Chondrocyte (in vitro differentiated cells): ENCODE measurements at places on chromosomes 6 and 20. TPM values are rescaled to one million over a fixed set of nuclear protein-coding genes. Genes with fewer than 3 reads are reported as not detected.

- no peak for DNase-seq
These were observed 26.1 kb upstream of the GCNT2 start for GRCh38 chr6:10495029-10495428.

- no peak for DNase-seq
These were observed 38.3 kb downstream of the COX4I2 start for GRCh38 chr20:31675828-31676608.

GRCh38 chr20:8474027-8474668, 342.1 kb downstream of the PLCB1 start:
- DNase-seq, result no peak

DNA sequence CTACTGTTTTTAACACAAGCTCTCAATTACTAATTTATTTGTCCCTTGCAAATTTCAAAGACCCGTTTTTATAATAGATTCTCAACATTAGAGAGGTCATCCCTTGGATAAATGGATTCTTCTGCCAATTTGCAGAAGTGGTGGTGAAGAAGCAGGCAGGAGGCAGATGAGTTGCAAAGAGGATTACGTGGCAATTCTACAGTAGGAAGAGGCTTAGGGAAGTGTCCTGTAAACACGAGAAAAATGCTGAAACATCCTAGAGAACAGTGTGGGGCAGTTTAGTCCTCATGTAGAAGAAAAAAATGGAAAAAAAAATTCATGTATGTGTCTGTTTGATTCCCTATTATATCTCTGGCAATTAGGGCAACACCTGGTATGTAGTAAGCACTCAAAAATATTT, 87.6 kb downstream of the BMP2 start:
- DNase-seq, result no peak

GRCh38 chr6:68108233-68108835, 526.7 kb upstream of the ADGRB3 start:
- no peak for DNase-seq

GRCh38 chr6:57123111-57123510, 33.1 kb downstream of the ZNF451 start:
- DNase-seq, result no peak

- DNase-seq, result no peak
These were observed 304.9 kb downstream of the TAF4 start for GRCh38 chr20:61760731-61761130.

DNA sequence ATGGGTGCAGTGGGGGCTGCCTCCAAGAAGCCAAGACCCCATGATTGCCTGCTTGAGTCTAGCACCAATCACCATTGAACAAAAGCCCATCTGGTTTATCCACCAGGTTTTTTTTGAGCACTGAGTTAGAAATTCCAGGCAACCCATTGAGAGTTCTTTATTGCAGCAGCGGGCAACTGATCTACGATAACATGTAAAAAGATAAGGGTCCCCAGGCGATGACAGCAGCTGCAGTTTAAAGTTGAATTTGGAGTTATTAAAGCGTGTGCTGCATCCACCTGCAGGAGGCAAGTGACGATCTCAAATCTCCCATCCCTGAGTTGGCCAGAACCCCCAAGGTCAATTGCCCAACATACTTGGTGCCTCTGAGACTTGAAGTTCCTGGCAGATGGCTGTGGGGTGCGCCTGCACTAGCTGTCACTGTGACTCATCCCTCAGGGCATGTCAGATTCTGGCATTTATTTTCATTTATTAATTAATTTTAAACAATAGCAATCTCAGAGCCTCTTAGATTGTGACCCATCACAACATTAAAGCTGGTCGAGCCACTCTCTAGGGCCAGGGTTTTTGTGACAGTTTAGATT, 290.4 kb upstream of the SULF2 start:
- no peak for DNase-seq

DNA sequence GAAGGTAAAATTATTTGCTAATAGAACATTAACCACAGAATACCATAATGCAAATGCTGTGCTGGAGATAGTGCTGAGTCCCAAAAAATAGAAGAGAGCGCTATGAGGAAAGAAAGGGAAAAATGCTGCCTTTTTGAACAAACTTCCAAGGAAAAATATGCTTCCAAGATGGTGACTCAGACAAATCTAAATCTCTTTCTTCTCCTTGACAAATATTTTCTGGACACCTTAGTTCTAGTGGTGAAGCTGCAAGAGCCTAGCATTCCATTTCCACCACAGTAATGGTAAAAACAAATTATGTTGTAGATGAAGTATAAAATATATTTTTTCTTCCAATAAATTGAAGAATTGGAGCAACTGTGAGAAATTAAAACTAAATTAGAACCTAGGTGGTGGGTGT, 155.6 kb upstream of the TBX18 start:
- DNase-seq, result no peak

DNA sequence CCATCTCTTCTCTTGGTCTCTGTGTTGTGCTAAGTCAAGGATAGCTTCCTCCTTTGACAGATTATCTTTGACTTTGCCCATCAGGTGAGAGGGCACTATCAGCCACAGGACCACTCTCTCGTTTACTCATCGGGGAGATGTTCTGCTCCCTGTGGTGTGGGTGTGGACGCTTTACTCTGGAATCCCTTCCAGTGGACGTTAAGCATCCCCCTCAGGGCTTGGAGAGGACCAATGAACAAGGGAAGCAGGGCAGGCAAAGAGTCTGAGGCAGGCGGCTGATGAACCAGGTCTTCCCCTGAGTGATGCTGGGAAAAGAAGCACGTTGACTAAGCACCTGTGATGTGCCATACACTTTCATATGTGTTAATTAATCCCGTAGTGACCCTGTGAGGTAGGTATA, 21.0 kb upstream of the RNF24 start:
- DNase-seq, result no peak

DNA sequence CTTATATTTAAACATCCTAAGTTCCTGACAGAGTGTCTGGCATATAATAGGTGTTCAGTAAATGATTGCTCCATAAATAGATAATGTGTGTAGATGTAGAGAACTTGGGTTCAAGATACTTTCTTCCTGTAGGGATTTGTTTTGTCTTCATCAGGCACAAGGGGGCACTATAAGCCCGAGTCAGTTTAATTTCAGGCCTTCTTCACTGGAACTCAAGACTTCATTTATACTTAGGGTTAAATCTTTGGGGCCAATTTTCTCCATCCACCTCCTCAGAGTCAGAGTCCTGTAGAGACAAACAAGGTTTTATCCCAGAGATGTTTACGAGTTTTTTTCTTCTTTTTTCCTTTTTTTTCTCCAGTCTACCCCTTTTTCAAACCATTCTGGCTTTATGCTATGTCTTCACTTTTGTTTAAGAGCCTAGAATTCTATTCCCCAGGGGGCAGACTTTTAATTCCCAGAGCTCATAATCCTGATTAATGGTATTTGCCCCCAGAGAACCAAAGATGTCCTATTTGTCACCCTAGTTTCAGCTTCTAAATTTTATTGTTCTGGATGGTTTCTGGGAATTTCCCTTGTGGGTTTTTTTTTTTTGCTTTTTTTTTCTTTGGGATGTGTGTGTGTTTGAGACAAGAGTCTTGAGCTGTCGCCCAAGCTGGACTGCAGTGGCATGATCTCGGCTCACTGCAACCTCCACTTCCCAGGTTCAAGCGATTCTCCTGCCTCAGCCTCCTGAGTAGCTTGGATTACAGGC, 88.4 kb downstream of the HFE start:
- DNase-seq, result no peak

DNA sequence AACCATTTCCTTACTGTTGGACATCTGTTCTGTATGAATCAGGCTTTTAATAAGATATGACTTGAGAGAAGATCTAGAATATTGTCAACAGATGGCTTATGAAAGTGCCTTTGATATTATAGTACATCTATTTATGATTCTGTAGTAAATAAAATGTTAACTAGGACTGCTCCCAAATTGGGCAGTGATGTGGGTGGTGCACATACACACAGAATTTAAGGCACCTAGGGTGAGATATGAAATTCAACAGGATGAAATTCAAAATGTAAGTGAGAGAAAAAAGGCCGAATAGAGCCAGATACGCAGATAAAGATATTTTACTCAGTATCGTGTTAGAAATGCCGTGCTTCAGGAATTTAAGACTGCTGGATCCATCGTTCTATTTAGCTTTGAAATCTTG, 26.3 kb downstream of the FAM50B start:
- DNase-seq, result no peak

- DNase-seq, result no peak
These were observed 17.3 kb upstream of the ELOVL4 start for GRCh38 chr6:79964607-79965081.

DNA sequence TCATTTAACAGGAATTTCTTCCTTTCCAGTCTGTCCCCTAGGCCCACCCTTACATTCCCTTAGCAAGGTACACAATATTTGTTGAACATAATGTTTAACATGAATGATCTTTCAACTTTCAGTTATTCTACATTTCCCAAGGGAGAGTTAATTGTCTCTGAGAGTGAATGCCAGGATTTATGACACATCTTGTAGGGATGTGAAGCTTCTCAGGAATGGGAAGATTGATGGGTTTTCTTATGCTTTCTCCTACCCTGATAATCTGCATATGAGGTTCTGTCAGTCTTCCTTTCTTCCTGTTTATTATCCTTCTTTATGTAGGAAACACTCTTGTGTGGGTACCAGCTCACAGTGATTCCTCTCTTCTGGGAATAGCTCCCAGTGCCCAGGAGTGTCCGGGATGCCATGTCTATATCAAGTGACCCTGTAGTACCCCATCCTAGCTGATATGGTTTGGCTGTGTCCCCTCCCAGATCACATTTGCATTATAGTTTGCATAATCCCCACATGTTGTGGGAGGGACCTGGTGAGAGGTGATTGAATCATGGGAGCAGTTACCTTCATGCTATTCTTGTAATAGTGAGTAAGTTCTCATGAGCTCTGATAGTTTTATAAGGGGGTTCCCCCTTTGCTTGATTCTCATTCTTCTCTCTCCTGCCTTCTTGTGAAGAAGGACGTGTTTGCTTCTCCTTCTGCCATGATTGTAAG, 7.1 kb upstream of the FYN start:
- no peak for DNase-seq

- no peak for DNase-seq
These were observed 4.9 kb upstream of the PI16 start for GRCh38 chr6:36949636-36950035.

DNA sequence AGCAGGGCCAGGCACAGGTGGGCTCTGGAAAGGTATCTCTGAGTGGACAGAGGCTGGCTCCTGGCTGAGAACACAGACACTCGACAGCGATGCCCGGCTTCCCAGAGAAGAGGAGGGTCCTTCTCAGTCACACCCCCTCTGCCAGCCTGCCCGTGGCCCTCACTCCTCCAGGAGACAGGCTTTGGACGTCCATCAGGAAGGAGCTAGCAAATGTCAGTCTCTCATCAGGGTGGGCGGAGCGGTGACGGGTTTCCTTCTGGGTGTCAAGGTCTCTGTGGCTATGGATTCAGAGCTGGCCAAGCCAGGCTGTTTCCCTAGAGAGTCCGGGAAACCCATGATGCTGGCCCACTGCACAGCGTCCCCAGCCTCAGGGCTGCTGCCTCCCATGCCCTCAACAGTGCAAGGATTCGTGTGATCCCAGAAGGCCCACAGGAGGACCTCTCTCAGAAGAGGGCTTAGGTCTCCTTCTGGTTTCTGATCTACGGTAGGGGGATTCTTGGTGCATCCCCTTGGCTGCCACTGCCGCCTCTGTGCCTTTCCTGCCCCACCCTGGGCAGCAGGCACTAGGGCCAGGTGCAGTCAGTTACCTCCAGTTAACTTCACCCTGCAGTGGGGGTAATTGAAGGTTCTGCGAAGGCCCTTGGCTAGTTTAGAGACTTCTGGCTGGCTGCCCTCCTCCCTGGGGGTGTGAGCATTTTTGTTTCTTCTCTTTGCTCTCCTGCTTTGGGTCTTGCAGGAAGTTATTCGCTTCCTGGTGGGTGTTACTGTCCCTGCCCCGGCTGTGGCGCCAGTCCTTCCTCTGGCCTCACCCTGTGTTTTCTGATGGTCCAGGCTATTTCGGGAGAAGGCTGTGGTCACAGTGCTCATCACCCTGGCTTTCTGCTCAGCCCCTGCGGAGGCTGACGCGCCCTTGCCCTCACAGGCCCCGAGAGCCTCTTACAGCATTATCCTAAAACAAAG, 80.2 kb downstream of the CDH4 start:
- DNase-seq, result peak; percentile 58

DNA sequence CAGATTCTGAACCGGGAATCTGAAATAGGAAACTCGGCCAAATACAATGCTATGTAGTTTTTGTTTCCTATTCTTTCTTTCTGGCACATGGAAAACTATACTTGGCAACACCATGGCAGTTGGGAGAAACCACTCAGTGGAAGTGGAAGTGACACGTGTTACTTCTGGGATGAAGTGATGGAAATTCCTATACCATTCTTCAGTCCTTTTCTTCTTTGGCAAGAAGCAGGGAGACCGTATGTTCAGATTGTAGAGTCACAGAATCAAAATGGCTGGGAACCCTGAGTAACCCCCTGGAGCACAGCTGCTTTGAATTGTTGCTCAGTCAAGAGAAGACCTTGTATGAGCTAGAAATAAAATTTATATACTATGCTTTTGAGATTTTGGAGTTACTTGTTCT, 18.8 kb upstream of the TINAG start:
- no peak for DNase-seq

GRCh38 chr6:72864799-72865198, 242.9 kb downstream of the KCNQ5 start:
- DNase-seq, result no peak

GRCh38 chr6:163834226-163834970, 419.9 kb downstream of the QKI start:
- DNase-seq, result no peak

- DNase-seq, result no peak
These were observed 32.8 kb upstream of the GMPR start for GRCh38 chr6:16205377-16206144.

DNA sequence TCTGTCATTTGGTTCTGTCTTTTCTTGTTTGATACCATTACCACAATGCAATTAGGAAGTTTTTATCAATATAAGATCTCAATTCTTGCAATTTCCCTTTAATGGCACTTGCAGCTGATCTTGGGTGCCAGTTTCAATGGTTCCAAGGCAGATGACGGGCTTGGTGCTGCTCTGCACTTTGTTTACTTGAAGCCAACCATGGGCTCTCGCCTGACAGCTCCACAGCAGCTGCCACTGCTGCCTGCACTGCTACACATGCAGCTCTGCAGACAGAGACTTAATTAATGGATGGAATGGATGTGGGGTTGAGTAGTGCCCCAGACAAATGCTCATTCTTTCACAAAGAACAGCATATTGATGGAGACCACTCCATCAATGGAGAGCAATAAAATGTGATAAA, 1024.3 kb upstream of the EPHA7 start:
- no peak for DNase-seq

Gene FKBP5
- 139 to 237 TPM (median 143 TPM) in 3 replicates for total RNA-seq

Gene SLC22A2
- not detected in 3 replicates for total RNA-seq

Gene ADAM33
- total RNA-seq, result 4.1 to 13.1 TPM (median 12.2 TPM) in 3 replicates

Gene ME1
- total RNA-seq, result 64.6 to 88.7 TPM (median 83.6 TPM) in 3 replicates

Gene C6orf132
- total RNA-seq, result 0.75 to 5.8 TPM (median 5.2 TPM) in 3 replicates

Gene VSX1
- total RNA-seq, result not detected in 3 replicates

Gene MCHR2
- not detected in 3 replicates for total RNA-seq

Gene DEFB132
- not detected in 3 replicates for total RNA-seq

Gene HLA-C
- total RNA-seq, result 176 to 187 TPM (median 182 TPM) in 3 replicates

Gene MACROD2
- total RNA-seq, result 2.7 to 4.8 TPM (median 3.2 TPM) in 3 replicates

Gene GSTA3
- total RNA-seq, result not detected in 3 replicates

Gene ADGB
- not detected in 3 replicates for total RNA-seq

Gene SMIM8
- total RNA-seq, result 5.5 to 9.6 TPM (median 8.7 TPM) in 3 replicates

Gene CTAGE9
- not detected in 3 replicates for total RNA-seq
